Tibial nerve (tissue), 4 donors: ENCODE measurements at places on chromosomes 7 and 10. TPM values are rescaled to one million over a fixed set of nuclear protein-coding genes. Genes with fewer than 3 reads are reported as not detected.

The CYP2C8 gene
- total RNA-seq = 0.90 TPM

The RARRES2 gene
- total RNA-seq = 377 TPM

- no peaks in the 10 kb centered on the region for H3K27me3 ChIP-seq
- H3K36me3 ChIP-seq = no peaks in the 10 kb centered on the region
- H3K4me3 ChIP-seq = no peak overlapping the region
- H3K27ac ChIP-seq = no peak overlapping the region
Observed at GRCh38 chr10:86850481-86850880, 94.1 kb downstream of the BMPR1A start.

DNA sequence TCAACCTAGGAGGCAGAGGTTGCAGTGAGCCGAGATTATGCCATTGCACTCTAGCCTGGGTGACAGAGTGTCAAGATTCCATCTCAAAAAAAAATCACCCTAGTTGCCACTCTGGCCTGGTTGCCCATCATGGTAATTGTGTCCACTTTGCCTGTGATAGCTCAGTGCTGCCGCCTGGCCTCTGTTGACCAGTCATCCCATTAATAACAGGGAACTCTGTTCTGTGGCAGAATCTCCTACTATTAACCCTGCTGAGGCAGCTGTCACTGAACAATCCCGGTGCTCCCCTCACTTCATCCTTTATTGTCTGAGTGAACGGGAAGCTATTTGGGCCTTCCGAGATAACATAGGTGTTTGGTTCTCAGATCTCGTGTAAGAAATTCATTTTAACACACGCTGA, 14.6 kb downstream of the ZNF3 start:
- H3K27me3 ChIP-seq = no peaks in the 10 kb centered on the region
- H3K4me3 ChIP-seq = no peak overlapping the region
- H3K36me3 ChIP-seq = peaks cover 98% of the 10 kb centered on the region
- H3K27ac ChIP-seq = no peak overlapping the region

GRCh38 chr10:132168571-132169030, 18.1 kb upstream of the DPYSL4 start:
- H3K27ac ChIP-seq = no peak overlapping the region
- H3K36me3 ChIP-seq = no peaks in the 10 kb centered on the region
- no peak for DNase-seq
- H3K4me3 ChIP-seq = no peak overlapping the region
- peaks cover 42% of the 10 kb centered on the region for H3K27me3 ChIP-seq

GRCh38 chr7:83851551-83851950, 202.6 kb upstream of the SEMA3E start:
- no peaks in the 10 kb centered on the region for H3K4me1 ChIP-seq
- no peaks in the 10 kb centered on the region for H3K27me3 ChIP-seq
- no peak overlapping the region for H3K27ac ChIP-seq
- H3K4me3 ChIP-seq = no peak overlapping the region
- no peaks in the 10 kb centered on the region for H3K36me3 ChIP-seq
